ENCODE measurements at places on chromosomes 16 and 17.
A peak's percentile ranks its signal among the peaks of the same experiment; 100 is the strongest.

DNA sequence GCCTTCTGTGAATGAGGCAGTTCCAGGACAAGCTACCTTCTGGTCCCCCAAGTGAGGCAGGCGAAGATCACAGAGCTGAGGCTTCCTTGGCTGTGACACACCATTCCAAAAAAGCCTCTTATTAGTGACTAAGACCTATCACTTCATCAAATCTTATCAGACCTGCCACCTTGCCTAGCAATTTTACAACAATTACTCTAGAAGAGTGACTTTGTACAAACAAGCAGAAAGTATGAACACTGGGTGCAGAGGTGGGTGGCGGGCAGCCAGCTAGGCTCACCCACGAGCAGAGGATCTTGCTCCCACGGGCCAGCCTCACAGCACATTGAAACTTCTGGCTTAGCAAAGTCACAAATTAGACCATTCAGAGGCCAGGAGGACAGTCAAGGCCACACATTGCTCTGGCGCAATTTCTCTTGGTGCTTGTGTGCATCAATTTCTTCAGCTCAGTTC, 2.2 kb upstream of the ICAM2 start:
- no peak for DNase-seq

DNA sequence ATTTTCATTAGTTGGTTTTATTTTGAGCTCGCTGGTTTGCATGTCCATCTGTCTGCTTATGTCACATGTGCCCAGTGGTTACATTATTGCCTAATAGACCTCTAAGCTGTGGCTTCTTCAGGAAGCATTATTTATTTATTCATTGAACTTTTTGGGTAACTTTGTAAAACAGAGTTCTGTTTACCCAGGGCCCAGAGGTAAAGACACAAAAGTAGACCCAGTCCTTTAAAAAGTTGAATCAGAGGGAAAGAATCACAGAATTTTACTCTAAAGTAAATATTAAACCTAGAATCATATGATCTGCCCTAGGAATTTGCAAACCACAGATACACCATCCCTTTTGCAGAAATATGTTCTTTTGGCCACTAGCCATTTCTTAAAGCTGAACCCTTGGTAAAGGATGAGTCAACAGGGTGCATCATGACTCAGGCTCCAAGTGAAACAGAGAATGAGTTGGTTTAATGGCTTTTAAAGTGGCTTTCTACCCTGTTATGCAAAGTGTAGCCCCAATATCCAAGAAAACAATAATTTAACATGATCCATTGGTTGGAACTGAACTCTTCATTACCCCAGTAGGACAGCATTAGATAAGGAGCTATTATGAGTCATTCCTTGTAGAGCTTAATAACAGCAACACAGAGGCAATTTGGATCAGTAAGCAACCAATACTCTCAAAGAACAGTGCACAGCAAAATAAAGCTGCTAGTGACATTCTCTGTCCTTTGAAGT, 236.3 kb downstream of the KCNJ2 start:
- peak; percentile 87 for DNase-seq

- no peak for DNase-seq
Observed at GRCh38 chr17:47789611-47790561, 31.7 kb downstream of the OSBPL7 start.

DNA sequence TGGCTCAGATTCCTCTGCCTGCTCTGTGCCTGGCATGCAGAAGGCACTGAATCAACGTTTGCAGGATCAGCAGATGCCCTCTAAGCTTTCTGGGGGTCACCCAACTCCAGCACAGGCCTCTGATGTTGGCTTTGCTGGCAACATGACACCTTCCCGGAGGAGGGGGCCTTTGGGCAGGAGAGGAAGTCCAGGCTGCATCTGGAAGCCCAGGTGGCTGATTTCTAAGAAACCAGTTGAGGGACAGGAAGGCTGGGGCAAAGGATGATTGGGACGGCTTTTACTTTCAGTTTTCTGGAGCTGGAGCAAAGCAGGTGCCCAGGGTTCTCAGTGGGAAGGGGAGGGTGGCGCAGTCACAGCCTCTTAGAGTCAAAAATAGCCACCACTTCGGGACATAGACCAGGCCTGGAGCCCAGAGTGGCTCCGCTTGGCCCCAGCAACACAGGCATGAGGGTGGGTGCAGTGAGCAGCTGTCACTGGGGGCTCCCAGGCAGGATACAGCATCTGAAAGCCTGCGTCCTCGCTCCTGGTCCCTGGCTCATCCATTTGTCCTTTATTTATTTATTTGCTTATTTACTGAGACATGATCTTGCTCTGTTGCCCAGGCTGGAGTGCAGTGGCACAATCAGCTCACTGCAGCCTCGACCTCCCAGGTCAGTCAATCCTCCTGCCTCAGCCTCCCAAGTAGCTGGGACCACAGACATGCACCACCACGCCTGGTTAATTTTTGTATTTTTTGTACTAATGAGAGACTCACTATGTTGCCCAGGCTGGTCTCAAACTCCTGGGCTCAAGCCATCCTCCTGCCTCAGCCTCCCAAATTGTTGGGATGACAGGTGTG, 15.1 kb downstream of the SOCS1 start:
- no peak for DNase-seq

DNA sequence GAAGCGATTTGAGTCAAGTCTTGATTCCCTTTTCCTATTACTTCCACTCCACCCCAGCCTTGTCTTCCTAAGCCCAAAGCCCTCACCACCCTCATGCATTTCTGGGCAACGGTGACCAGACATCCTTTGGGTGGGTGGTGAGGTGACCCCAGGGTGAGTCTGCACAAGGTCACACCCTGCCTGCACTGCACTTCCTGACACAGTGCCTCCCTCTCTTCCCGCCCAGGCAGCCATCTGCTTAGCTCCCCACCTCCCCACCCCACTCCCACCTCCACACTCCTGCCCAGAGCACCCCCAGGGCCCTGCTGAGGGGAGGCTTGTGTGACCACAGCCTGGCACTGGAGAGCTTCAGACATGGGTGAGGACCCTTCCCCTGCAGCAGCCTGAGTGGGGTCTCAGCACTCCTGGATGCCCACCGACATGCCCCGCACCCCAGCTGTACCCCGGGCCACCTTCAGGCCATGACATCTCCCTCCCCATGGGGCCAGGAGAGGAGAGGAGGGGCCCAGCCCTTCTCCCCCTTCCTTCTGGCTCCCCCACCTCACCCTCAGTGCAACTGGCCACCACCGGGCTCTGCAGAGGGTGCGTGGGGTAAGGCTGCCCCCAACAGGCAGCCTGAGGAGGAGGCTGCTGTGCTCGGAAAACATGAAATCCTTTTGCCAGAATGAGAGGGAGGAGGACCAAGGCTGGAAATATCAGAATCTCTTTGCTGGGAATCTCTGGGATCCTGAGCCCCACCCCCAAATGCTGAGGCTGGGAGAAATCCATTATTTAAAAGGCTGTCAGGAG, 68.6 kb downstream of the CCT6B start:
- DNase-seq, result no peak

- DNase-seq, result no peak
Observed at GRCh38 chr17:68133346-68134045, 98.0 kb downstream of the KPNA2 start.

- no peak for DNase-seq
Observed at GRCh38 chr16:56422896-56423441, 2.4 kb downstream of the AMFR start.

GRCh38 chr17:8382880-8383142, 182 bp downstream of the RPL26 start:
- no peak for DNase-seq

DNA sequence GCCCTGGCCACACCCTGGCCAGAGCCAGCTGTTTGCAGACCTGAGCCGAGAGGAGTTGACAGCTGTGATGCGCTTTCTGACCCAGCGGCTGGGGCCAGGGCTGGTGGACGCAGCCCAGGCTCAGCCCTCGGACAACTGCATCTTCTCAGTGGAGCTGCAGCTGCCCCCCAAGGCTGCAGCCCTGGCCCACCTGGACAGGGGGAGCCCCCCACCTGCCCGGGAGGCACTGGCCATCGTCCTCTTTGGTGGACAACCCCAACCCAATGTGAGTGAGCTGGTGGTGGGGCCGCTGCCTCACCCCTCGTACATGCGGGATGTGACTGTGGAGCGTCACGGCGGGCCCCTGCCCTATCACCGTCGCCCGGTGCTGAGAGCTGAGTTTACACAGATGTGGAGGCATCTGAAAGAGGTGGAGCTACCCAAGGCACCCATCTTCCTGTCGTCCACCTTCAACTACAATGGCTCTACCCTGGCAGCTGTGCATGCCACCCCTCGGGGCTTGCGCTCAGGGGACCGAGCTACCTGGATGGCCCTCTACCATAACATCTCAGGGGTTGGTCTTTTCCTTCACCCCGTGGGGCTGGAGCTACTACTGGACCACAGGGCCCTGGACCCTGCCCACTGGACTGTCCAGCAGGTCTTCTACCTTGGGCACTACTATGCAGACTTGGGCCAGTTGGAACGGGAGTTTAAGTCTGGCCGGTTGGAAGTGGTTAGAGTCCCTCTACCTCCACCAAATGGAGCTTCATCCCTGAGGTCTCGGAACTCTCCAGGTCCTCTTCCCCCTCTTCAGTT, 578 bp downstream of the AOC2 start:
- no peak for DNase-seq

DNA sequence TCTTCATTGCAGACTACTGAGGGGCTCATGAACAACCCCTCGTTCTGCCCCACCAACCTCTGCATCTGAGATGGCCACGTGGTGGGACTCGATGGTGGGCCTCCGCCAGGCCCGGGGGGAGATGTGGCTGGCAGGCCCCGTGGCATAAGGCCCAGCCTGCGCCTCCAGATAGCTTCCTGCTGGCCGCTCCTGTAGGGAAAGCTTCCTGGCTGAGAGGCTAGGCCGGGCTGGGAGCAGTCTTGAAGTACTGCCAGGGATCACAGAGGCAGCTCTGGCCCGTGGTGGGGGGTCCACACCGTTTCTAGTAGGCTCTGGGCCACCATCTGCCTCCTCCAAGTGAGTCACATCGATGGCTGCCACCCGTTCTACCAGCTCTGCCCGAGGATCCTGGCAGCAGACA, 7.6 kb downstream of the CAMKK1 start:
- no peak for DNase-seq

GRCh38 chr16:28604186-28604565, 5.7 kb downstream of the SULT1A1 start:
- no peak for DNase-seq

DNA sequence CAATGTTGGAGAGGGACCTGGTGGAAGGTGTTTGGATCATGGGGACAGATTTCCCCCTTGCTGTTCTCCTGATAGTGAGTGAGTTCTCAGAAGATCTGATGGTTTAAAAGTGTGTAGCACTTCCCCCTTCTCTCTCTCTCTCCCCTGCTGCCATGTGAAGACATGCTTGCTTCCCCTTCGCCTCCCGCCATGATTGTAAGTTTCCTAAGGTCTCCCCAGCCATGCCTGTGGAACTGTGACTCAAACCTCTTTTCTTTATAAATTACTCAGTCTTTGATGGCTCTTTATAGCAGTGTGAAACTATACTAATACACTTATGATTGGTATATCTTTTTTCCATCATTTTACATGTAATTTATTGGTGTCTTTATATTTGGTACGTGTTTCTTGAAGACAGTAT, 13.4 kb downstream of the ADGRG5 start:
- DNase-seq, result no peak

Measured in fibroblast of the conjunctiva (primary cell).